ENCODE measurements at places on chromosomes 1 and 21.

DNA sequence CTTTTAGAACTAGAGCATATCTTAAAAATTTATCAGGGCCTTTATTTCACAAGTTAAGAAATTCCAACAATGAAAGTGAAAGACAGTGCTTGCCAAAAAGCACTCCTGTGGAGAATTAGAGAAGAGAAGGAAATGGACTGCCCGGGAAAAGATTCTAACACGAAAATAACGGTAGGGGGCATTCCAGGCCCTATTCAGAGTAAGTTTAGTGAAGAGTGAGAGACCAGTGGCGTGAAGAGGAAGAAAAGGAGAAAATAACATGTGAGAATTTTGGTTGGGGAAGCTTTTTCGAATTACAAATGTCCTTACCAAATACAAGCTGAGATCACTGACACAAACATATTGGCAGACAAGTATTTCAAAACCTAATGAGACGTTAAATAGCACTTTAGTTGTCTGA is 38.4 kb upstream of the RBM34 start:
- DNase-seq: no peak

DNA sequence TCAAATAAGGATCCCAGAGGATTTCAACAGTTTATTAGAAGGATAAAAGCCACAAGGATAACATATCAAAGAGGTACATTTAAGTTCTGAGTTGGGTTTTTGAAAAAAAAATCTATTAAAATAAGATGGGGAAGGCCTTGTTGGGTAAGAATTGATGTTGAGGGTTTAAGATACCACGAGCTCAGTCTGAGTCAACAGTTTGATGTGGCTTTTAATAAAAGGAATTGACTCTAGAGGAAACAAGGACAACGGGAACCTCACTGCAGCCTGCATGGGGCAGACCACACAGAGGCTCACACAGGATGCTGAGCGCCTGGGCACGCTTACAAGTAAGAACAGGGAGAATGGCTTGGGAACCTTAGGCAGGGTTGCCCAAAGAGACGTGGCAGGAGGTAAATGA is 107.5 kb downstream of the TIAM1 start:
- DNase-seq: peak; percentile 82

- DNase-seq: no peak
Measured at GRCh38 chr1:200437556-200438203, 27.8 kb upstream of the ZNF281 start.

DNA sequence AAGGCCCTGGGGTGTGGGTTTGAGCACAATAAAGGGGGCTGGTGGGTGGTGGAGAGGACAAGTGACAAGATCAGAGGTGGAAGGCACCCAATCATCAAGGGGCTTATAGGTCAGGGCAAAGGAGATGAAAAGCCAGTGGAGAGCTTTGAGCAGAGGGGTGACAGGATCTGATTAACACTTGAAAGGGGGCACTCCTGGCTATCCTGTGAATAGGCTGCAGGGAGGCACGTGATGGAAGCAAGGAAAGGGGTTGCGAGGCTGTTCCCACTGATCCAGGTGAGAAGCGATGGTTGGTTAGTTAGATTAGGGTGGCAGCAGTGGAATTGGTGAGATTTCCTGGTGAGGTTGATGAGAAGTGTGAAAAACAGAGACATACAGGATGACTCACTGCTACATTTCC is 80.6 kb downstream of the WLS start:
- DNase-seq: no peak

DNA sequence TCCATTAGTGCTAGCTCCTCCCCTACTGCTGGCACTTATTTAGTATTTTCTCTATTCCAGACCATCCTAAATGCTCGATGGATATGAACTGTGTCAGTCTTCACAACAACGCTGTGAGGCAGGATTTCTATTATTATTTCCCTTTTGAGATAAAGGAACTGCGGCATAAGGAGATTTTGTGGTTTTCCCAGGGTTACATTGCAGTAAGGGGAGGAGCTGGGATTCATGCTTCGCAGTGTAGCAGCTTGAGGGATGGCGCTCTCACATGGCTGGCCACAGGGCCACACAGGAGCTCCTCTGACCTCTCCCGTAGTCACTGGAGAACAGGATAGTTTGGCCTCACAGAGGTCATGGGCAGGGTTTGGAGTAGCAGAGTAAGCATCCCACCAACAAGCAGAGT is 116.9 kb downstream of the BEND5 start:
- DNase-seq: no peak

GRCh38 chr1:22037520-22037919 is 15.0 kb upstream of the CDC42 start:
- DNase-seq: no peak

DNA sequence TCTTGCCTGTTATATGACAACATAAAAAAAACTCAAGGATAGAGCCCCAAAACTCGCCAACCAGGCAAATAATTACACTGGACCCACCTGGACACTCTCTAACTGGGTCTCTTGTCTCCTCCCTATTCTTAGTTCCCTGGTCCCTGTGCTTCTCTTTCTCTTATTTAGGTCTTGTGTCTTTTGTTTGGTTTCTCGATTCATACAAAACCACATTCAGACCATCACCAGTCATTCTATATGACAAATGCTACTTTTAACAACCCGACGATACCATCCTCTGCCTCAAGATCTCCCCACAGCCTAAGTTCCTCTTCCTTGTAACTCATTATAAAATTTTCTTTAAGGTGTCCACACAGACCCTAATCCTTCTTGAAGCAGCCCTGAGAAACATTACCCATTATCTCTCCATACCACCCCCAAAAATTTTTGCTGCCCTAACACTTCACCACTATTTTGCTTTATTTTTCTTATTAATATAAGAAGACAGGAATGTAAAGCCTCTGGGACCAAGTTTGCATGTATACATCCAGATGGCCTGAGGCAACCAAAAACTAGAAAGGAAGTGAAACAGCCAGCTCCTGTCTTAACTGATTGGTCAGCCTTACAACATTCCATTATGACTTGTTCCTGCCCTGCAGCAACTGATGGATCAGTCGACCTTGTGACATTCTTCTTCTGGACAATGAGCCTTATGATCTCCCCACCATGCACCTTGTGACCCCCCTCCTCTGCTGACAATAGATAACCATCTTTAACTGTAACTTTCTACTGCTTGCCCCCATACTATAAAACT is 638.2 kb downstream of the AMY1C start:
- DNase-seq: no peak

- DNase-seq: peak; percentile 11
Measured at GRCh38 chr1:217188280-217189237, 442.3 kb downstream of the GPATCH2 start.

GRCh38 chr1:203099805-203100515 is 14.1 kb upstream of the MYOG start:
- DNase-seq: no peak

DNA sequence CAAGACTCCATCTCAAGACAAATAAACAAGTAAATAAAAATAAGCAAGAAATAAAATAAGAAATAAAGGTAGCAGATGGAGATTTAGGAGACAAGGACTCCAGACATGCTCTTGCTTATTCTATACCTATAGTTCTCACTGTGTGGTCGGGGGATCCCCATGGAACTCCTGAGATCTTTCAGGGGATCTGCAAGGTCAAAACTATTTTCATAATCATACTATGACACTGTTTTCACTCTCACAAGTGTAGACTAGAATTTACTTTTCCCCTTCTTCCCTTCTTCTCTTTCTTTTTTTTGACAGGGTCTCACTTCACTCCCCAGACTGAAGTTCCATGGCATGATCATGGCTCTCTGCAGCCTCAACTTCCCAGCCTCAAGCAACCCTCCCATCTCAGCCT is 29.8 kb upstream of the NLRP3 start:
- no peak for DNase-seq

- DNase-seq: peak; percentile 75
Measured at GRCh38 chr1:224245188-224245587, 62.1 kb downstream of the DEGS1 start.

- DNase-seq: peak; percentile 76
Measured at GRCh38 chr21:34351786-34352241, 12.0 kb upstream of the KCNE2 start.

GRCh38 chr1:11335417-11336056 is 62.5 kb downstream of the UBIAD1 start:
- no peak for DNase-seq

DNA sequence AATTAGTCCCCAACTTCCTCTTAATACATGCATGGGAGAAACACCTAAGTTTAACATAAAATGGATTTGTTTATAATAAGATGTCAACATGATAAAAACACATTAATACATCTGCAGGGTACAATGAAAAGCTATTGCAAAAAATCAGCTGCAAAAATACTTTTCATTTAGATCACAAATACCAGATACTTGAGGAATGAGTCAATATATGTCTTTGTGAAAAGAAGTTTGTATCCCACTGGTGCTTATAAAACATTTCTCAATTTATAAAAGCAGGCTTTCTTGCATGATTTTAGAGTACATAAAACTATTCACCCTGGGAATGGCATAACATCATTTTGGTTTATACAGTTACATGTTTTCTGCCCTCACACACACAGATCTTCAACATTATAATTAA is 18.6 kb upstream of the PRKAA2 start:
- DNase-seq: no peak

DNA sequence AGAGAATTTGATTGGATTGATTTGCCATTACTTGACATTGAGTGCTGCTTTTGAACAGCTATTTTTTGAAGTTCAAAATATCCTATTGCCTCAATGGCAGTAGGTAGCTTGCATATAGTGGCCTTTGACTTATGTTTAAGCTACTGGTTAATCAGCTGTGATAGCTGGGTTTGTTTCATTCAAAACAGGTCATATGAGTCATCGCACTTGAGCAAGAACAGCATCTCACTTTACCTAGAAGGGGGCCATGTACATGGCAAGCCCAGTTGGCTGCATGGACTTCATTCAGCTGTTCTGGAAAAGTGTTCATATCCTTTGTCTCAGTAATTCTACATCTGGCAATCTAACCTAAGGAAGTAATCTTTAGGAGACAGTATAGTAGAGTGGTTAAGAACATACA is 29.0 kb upstream of the ARID1A start:
- peak; percentile 9 for DNase-seq

DNA sequence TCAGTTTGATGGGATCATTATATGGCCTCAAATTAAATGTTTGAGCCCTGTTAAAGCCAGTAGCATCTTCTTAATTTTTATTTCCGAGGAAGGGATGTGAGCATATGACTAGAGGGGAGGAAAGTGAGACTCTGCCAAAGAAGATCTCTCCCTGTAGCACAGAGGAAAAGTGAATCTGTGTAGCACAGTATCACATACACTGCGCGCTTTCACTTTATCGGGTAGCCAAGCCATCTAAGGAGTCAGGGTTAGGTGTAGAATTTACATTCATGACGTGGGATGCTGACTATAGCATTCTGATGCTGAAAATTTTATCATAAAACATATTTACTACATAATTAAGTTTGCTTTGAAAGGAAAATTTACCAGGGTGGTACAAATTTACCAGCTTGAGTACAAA is 24.0 kb downstream of the LRRC8D start:
- DNase-seq: no peak

DNA sequence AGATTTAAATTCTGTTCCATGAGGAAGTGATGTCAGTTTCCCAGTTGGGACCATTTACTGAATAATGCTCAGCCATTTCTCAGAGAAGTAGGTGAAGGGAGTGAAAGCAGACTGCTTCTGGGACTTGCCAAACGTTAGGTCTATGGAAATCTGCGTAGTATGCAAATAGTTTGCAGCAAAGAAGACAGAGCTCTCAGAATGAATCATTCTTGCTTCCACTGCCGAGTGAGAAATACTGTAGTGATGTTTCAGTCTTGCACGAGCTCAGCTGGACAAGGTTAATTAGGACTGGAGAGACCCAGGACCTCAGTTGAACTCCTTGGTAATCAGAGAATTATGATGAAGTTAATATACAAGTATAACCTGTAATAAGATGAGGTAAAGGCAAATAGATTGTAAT is 317.7 kb upstream of the DAB1 start:
- DNase-seq: no peak

GRCh38 chr1:89005286-89006151 is 13.1 kb upstream of the KYAT3 start:
- DNase-seq: no peak

- DNase-seq: no peak
Measured at GRCh38 chr1:115685029-115685705, 43.4 kb downstream of the VANGL1 start.

- peak; percentile 92 for DNase-seq
Measured at GRCh38 chr1:94734963-94735901, 84.9 kb upstream of the SLC44A3 start.

- DNase-seq: no peak
Measured at GRCh38 chr1:183301239-183301638, 115.2 kb downstream of the LAMC2 start.

DNA sequence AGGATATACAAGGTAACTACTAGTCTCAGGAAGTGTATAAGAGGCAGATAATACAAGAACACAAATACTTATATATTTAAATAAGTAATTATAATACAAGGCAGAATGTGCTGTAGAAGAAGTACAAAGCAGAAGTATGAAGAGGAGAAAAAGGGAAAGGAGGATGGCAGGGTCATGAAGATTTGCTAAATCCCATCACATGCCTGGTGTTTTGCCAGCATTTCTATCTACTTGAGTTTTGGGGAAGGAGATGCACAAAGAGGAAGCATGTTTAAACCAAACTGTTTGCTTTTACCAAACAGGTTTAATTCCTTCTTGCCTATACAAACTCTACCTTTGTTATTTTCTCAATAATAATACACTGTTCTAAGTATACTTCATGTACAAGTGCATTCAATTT is 60.9 kb upstream of the PODN start:
- DNase-seq: no peak

- no peak for DNase-seq
Measured at GRCh38 chr1:63330331-63330916, 8.1 kb downstream of the FOXD3 start.

DNA sequence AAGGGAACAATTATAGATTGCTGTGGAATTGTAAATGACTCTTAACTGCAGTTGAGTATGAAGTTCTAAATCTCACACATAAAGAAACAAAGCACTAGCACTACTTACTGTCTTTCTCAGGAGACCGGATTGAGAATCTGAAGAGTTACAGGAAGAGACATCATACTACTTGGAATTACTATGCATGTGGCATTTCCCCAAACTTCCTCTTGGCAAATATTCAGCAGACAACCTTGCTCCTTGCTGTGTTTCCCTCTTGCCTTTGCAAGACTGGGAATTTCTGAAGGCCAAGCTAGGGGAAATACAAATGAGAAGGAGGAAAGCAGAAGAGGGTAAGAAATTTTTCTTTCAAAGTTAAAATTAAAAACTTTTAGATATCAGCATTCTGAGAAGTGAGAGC is 173.6 kb upstream of the KCTD3 start:
- DNase-seq: no peak

DNA sequence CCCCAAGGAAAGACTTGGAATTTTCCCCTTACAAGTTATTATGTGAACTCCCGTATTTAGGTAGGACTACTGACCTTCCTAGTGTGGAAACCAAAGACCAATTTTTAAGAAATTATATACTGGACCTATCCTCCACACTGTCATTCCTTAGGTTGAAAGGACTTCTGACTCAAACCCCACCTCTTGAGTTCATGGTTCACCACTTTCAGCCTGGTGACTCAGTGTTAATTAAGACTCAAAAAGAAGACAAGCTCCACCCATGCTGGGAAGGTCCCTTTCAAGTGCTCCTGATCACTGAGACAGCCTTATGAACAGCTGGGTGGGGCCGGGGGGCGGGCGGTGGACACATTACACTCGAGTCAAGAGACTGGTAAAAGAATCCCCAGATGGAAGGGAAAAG is 113.2 kb downstream of the LRRC53 start:
- DNase-seq: no peak

Measured in H4 (cell line).